Diencephalon (tissue), 1 donor: ENCODE measurements at places on chromosomes 3 and 15. TPM values are rescaled to one million over a fixed set of nuclear protein-coding genes. Genes with fewer than 3 reads are reported as not detected.

Gene GLT8D1
- total RNA-seq = 74.3 TPM

Gene KBTBD13
- not detected for total RNA-seq

Gene CP
- 12.0 TPM for total RNA-seq

Gene CEMIP
- 3.9 TPM for total RNA-seq

Gene TEX55
- not detected for total RNA-seq

Gene RARRES1
- total RNA-seq = 1.4 TPM

Gene COX17
- total RNA-seq = 22.6 TPM

Gene EIF5A2
- total RNA-seq = 8.1 TPM

Gene ROPN1
- not detected for total RNA-seq

Gene GATM
- 146 TPM for total RNA-seq

Gene DCP1A
- 13.1 TPM for total RNA-seq

Gene TRIM42
- total RNA-seq = not detected

Gene KNG1
- not detected for total RNA-seq

Gene MITF
- total RNA-seq = 4.4 TPM

Gene RARB
- total RNA-seq = 31.1 TPM

Gene ZNF662
- total RNA-seq = 16.6 TPM

Gene RTP4
- total RNA-seq = 0.23 TPM

Gene ATP13A5
- 0.92 TPM for total RNA-seq

Gene HCLS1
- total RNA-seq = 4.6 TPM

Gene SYNPR
- total RNA-seq = 105 TPM

Gene GPR171
- not detected for total RNA-seq

Gene CD96
- not detected for total RNA-seq

Gene GABRR3
- total RNA-seq = not detected

Gene FOXL2NB
- 0.46 TPM for total RNA-seq

Gene FBXL22
- total RNA-seq = 1.4 TPM

Gene CERS3
- total RNA-seq = under 0.01 TPM

Gene CFAP92
- 6.5 TPM for total RNA-seq

Gene COL8A1
- 1.8 TPM for total RNA-seq

Gene PRR20G
- total RNA-seq = not detected

Gene GOLIM4
- 31.6 TPM for total RNA-seq

Gene PP2D1
- not detected for total RNA-seq
